ENCODE measurements at places on chromosomes 7 and 10.

- no peak for DNase-seq
These were observed 42.8 kb upstream of the TNS3 start for GRCh38 chr7:47624689-47625088.

DNA sequence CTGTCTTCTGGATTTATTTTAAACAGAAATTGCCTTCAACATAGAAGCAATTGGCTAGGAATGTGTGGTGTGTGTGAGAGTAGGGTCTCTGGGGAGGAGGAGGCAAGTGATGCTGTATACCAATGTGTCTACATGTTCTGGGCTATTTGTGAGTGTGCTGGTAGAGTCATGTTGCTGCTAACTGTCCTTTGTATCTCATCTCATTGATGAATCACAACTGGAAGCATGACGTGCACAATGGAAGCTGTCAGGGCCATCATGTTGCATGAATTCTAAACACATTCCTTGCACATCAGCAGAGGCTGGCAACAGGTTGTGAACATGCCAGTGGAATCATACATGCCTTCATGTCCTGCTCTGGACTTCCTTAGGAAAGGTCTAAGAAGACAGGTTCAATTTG is 199.7 kb downstream of the BMPER start:
- DNase-seq, result no peak

GRCh38 chr7:102938679-102939078 is 25.9 kb downstream of the LRRC17 start:
- DNase-seq, result no peak

- no peak for DNase-seq
These were observed 281.6 kb upstream of the ZMIZ1 start for GRCh38 chr10:78787125-78787524.

DNA sequence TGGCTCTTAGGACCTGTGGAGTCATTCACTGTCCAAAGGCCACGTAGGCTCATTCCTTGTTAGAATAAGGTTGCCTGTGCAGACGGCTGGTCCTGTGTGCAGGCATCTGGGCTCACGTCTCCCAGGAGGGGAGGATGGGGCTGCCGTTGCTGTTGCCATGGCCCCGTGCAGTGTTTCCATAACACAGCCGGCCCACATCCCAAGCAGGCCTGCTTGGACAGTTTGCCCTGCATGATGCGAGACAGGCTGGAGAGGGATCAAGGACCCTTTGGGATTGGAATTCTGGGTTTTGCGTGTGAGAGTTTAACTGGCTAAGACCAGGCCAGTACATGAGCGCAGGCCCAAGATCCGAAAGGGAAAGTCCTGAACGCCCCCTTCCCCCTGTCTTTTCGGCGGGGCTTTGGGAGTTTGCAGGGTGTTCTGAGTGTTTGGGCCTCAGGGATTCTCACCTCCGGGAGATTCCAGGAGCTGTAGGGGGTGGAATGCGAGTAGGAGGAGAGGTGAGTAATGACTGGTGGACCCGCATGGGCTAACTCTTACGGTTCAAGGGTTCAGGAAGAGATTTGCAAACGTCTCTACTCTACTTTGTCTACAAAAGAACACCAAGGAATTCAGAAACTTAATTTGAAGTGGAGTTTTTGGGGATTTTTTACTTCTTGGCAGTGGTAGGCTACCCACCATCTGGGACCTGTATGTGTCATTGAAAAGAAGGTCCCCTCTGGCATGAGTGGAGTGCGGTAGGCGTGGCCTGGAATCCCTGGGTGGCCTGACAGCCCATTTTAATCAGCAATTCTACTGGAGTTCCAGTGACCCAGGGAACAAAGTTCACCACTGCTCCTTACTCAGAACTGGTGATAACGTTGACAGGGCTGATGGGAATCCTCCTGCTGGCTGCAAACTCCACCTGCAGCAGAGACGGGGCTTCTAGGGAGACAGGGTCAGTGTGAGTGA is 125.4 kb downstream of the ITIH5 start:
- DNase-seq, result no peak

GRCh38 chr10:61640856-61641255 is 21.9 kb upstream of the CABCOCO1 start:
- DNase-seq, result no peak

- DNase-seq, result no peak
These were observed 48.3 kb downstream of the SLC13A1 start for GRCh38 chr7:123151443-123151842.

GRCh38 chr10:60759181-60759580 is 19.1 kb upstream of the CDK1 start:
- no peak for DNase-seq

DNA sequence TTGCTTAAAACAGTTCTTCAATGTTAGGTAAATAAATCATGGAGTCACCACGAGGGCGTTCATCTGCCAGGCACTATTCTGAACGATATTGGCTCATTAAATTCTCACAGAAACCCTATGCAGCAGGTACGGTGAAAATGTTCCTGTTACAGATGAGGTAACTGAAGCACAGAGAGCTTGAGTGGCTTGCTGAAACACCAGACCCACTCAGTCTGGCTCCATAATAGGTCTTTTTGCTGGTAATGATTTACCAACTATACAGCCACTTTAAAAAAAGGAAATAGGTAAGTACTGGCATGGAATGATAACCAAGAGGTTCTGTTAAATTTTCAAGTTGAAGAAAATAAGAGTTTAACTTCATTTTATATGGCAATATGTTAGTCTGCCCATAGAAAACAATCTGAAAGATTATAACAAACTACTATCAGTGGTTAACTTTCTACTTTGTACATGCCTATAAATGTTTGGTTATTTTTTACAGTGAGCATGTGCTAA is 1.3 kb upstream of the TM9SF3 start:
- no peak for DNase-seq

DNA sequence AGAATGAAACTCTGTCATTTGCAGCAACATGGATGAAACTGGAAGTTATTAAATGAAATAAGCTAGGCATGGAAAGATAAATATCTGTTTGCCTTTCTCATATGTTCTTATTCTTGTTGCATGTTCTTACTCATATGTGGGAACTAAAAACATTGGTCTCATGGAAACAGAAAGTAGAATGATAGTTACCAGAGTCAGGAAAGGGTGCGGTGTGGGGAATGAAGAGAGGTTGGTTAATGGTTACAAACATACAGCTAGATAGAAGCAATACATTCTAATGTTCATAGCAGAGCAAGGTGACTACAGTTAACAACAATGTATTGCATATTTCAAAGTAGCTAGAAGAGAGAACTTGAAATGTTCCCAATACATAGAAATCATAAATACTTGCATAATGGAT is 105.1 kb downstream of the FAM107B start:
- DNase-seq, result no peak

- no peak for DNase-seq
These were observed 12.3 kb upstream of the CYTH3 start for GRCh38 chr7:6284461-6285360.

DNA sequence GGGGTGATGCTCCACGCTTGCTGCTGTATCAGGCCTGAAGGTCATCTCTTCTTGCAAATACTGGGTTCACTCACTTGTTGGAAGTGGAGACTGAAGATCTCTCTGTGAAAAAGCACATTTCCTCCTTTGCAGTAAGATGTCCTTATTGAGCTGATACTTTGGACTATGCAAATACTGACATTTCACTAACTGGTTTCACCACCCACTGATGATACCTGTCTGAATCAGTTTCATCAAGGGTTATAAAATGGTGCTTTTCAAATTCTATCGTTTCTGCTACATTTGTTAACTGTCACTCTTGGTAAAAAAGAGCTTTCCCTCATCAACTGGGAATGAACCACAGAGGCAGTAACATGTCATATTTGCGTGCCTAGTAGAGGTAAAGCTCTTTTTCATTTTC is 35.5 kb downstream of the RAB19 start:
- DNase-seq, result no peak

DNA sequence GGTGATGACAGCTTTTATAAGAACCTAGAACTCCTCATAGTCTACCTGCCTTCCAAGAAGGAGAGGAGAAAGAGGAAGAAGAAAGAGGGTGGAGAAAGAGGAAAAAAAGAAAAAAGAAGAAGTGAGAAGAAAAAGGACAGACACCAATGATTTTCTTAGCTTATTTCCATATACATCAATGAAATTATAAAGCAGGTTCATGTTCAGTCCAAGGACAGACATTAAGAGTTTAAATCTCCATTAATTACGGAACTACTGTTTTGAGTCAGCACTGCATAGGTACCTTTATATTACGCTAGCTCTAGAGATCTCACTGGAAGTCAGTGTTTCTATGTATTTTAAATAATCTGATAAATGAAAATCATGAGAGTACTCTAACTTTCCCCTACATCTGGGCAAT is 309.0 kb upstream of the HGF start:
- DNase-seq, result no peak

DNA sequence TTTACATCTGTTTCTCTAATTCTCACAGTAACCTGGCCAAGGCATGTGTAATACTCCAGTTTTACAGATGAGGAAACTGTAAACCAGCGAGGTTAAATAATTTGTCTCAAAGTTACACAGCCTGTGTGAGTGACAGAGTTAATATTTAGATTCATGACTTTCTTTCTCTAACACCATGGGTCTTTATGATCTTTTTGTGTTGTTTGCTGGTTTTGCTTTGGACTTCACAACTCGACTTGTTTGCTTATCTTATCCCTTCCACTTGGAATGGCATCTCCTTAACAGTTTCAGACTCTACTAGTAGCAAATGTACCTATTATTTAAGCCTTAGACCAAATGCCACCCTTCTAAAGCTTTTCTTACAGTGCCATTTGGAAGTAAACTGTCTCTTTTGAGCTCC is 34.4 kb downstream of the MXI1 start:
- no peak for DNase-seq

- no peak for DNase-seq
These were observed 578.6 kb upstream of the GALNT17 start for GRCh38 chr7:70553364-70553763.

DNA sequence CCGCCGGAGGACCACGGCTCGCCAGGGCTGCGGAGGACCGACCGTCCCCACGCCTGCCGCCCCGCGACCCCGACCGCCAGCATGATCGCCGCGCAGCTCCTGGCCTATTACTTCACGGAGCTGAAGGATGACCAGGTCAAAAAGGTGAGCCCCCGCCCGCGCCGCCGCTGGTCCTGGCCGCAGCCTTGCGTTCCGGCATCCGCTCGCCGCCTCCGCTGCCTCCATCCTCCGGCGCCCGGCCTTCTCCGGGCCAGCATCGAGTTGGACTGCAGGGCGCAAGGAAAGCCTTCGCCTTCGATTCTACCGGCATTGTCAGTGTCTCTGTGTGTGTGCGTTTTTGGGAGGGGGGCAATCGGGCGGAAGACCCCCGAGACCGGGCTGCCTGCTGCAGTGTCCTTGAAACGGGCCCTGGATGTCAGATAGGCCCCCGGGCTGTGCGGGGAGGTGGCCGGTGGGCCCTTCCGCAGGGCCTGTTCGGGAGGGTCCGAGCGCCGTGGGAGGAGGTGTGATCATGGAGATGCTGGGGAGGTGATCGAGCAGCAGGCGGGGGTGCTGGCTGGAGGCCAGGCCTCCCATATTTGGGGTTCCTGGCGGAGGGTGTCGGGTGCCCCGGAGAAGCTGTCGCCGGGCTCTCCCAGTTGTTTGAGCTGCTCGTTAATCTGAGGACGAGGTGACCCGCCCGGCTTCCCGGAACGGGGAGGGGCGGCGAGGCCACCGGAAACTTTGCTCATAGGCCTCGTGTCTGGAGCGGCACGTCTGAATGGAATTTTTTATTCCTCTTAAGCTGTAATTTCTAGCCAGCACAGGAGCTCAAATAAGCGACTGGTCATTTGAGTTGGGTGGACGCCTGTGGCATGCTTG is 40.8 kb downstream of the HK1 start:
- DNase-seq, result peak; percentile 50

- DNase-seq, result no peak
These were observed 36.9 kb upstream of the PTF1A start for GRCh38 chr10:23155169-23155568.

DNA sequence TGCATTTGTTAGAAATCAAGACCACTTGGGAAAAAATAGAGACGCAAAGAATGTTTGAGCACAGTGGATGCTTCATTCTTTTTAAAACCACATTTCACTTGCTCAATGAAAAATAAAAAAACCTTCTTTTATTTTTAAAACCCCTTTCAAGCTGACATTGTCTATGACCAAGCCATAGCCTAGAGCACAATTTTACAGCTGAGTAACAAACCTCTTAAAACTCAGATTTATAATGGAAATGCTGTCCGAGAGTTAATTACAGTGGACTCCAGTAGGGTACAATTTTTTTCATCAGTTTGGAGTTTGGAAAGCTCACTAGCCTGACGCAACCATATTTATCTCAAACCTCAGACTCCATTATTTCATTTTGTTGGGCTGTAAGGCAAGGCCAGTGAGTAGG is 116.3 kb downstream of the RNLS start:
- DNase-seq, result no peak

DNA sequence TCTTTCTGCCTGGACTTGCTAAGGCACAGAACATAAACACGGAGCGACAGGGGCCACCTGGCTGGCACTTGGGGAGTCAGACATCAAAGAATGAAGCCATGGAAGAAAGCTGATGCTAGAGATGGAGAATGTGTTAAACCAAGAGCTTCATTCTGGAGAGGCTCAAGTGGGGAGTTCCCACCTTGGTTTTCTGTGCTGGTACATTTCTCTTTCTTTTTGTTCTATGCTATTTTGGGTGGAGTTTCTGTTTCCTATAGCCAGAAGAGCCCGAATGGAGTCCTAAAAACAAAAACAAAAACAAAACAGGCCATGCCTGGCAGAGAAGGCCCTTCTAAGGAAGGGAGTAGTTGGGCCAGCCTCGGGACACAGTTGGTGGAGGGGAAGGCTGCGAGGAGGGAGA is 148.4 kb upstream of the PRR15 start:
- no peak for DNase-seq

- no peak for DNase-seq
These were observed 132.1 kb downstream of the NRBF2 start for GRCh38 chr10:63265222-63265617.

DNA sequence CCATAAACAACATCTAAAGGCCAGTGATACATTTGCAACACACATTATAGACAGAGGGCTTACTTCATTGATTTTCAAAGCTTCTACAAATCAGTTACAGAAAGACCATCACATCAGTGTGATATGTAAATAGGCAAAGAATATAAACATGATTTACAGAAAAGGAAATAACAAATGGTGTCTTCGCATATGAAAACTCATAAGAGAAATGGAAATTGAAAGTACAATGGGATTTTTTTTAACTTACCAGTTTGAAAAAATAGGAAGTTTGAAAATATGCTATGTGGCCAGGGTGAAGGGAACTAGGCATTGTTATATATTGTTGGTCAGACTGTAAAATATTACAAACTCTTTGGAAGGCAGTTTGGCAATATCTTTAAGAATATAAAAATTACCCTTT is 27.3 kb downstream of the SEC23IP start:
- DNase-seq, result no peak

- DNase-seq, result no peak
These were observed 306.2 kb downstream of the GPR37 start for GRCh38 chr7:124459101-124460055.

- no peak for DNase-seq
These were observed 450.1 kb downstream of the KCNMA1 start for GRCh38 chr10:77187376-77187999.

GRCh38 chr10:102195296-102195870 is 30.7 kb upstream of the ELOVL3 start:
- no peak for DNase-seq

DNA sequence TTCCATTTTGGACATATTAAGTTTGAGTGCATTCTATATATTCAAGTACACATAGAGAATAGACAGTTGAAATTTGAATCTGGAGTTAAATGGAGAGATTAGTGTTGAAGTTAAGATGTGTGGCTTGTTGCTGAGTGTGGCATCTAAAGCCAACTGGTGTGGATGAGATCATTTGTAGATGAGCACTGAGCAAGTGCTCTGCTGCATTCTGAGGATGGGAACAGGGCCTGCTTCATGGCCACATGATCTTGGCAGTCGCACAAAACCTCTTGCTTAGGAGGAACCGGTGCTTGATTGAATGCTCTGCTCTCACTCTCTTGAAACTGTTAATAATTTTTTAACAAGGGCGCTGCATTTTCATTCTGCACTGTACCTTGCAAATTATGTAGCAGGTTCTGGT is 62.0 kb downstream of the EPDR1 start:
- DNase-seq, result no peak
